ENCODE measurements at places on chromosomes 3 and 15.

- DNase-seq, result no peak
Measured at GRCh38 chr3:188497021-188497420, 343.1 kb downstream of the LPP start.

GRCh38 chr3:167837466-167837865 lies 101.9 kb downstream of the SERPINI1 start:
- DNase-seq, result no peak

GRCh38 chr15:64813075-64813474 lies 12.4 kb downstream of the PIF1 start:
- DNase-seq, result peak; percentile 19

DNA sequence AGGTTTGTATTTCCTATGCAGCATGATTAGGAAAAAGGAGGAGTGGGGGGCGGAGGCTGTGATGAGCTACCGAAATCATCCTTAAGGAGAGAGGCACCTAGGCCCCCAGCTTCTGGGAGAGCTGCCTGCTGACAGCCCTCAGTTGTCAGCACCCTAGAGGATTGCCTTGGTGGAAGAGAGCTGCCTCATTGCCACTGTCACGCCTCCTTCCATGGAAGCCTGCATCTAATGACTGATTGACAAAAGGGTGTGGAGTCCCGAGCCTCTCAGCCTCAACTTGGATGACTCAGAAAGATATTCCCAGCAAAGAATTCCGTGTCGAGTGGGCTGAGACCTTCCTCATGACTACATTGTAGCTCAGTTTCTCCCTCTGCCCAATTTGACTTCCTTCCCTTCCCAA lies 320.4 kb upstream of the PROK2 start:
- DNase-seq, result no peak

DNA sequence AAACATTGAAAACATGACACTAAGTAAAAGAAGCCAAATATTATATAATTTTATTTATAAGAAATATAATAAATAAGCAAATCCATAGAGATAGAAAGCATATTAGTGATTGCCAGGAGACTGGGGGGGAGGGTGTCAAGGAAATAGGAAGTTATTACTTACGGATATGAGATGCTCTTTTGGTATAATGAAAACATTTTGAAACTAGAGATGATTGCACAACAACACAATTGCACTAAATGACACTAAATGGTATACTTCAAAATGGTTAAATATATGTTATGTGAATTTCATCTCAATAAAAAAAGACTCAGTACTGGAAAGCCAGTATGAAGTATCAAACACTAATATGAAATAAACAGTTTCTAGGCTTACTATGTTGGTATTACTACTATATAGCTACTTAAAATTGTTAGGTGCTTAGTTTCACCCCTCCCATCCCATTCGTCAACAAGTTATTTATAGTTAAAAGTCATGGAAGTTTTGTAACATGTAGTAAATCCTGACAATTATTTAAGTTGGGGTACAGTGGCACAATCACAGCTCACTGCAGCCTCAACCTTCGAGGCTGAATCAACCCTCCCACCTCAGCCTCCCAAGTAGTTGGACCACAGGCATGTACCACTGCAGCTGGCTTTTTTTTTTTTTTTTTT lies 43.7 kb downstream of the STAG1 start:
- no peak for DNase-seq

GRCh38 chr15:81907521-81907920 lies 138.3 kb downstream of the MEX3B start:
- no peak for DNase-seq

DNA sequence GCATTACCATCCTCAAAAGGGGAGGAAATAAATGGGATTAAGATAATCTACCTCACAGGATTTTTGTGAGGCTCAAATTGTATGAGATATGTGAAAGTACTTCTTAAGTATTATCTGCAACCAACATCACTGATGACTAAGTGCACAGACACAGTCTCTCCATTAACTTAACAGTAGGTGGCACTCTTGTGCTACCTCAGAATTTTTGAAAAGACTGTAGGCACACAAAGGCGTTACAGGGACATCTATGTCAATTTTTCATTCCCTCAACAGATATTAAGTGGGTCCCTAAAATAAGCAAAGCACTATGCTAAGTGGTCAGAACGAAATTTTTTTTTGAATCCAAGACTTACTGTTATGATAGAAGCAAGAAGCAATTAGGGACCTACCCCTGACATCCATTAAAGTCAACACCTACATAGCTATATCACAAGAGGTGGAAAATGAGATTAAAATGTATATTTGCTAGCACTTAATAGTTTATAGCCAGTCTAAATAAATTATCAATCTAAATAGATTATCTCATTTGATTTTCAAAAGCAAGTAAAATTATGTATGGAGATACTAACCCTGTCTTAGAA lies 52.9 kb downstream of the RYK start:
- peak; percentile 70 for DNase-seq

- DNase-seq, result peak; percentile 38
Measured at GRCh38 chr3:71694358-71694999, 30.7 kb downstream of the EIF4E3 start.

DNA sequence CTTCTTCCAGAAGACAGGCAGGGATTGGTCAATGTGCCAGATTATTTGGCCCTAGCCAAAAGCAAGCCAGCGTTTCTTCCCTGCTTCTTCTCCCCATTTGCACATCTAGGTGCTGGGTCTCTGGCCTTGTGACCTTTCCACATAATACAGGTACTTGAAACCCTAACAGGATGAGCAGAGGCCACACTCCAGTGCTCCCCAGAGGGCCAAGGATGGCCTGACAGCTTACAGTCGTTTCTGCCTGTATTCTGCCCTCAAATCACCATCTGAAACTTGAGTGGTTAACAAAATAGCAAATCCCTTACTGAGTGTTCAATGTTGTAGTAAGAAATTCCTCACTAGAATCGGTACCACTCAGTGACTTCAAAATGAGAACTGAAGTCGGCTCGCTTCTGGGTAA lies 29.1 kb downstream of the MKRN2 start:
- DNase-seq, result no peak

GRCh38 chr3:191648787-191649186 lies 187.8 kb downstream of the PYDC2 start:
- no peak for DNase-seq

- DNase-seq, result peak; percentile 17
Measured at GRCh38 chr3:152331018-152331541, 62.4 kb downstream of the MBNL1 start.

- DNase-seq, result peak; percentile 63
Measured at GRCh38 chr15:88834211-88834812, 31.1 kb downstream of the ACAN start.

GRCh38 chr3:17544632-17545031 lies 197.8 kb downstream of the TBC1D5 start:
- DNase-seq, result no peak

DNA sequence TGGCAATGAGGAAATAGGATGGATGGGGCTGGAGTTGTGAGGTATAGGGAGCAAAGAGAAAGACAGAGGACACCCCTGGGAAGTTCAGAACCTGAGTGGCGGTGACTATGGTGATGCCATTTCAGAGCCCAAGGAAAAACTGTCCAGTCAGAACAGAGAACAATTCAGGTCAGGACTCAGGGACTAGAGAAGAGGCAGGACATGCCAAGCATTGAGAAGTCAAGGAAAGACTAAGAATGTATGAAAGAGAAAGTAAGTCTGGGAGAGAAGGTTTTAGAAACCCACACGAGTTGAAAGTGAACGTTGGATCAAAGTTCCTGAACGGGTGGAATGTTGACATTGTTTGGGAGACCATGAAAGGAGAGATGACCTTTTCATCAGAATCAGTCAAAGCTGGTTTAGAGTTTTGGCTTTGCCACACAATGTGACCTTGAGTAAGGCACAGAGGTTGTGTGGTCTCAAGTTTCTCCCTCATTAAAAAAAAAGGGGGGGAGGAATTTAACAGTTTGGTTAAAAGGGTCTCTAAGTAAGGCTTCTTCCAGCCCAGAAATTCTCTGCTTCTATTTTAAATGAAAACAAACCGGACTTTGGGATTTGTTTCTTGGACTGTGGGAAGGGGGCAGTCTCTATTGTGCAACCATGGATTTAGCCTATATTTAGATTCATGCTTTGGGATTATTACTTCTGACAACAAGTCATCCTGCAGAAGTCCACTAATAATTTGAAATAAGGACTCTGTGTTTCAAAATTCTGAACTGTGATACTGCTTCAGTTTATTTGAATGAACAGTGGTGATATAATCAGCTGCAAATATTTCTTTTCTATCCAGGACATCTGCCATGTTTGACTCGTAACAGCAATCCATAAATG lies 315.9 kb upstream of the TBL1XR1 start:
- no peak for DNase-seq

DNA sequence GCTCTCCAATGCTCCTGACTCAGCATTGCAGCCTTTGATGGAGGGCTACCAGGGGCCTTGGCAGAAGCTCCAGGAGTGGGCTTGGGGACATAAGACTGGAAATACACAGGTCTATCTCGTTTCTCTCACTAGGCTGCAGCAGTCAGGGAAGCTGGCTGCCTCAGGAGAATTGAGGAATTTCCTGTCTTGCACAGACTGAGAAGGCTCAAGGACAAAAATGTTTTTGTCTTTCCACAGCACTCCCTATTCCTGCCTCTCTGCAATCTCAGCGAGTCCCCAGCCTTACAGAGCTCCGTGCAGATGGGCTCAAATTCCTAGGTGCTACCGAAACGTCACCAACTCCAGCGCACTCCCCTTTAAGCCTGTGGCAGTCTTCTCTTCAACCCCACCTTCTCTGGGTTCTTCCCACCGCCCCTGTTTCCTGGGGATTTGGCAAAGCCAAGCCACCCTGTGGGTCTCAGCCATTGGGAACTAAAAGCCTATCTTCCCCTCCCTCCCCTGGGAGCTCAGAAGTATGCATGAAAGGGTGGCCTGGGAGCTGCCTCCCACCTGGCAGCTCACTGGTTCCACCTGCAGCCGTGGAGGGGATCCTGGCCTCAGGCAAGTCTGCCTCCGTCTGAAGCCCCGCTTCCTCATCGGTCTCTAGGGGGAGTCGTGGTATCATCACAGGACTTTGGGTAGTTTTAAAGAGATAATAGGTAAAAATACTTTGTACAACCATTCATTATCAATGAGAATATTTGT lies 322.6 kb upstream of the FRG2C start:
- no peak for DNase-seq

- no peak for DNase-seq
Measured at GRCh38 chr15:38274135-38274534, 21.5 kb downstream of the SPRED1 start.

DNA sequence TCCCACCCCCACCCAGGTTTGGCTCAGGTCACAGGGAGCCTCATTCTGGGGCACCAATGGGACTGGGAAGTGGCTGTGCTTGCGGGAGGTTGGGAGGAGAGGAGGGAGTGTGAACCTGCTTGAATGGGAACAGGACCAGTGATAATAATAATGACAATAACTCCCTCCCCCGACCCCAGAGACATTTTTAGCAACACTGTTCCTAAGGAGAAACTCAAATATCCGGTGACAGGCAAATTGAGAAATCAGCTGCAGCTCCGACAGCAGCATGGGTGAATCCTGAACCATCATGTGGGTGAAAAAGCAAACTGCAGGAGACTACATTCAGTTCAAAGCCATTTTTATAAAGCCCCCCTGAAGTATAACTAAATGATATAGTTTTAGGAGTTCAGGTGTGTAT lies 11.6 kb upstream of the RPL29 start:
- no peak for DNase-seq

- no peak for DNase-seq
Measured at GRCh38 chr15:77075528-77075927, 4.6 kb upstream of the TSPAN3 start.

DNA sequence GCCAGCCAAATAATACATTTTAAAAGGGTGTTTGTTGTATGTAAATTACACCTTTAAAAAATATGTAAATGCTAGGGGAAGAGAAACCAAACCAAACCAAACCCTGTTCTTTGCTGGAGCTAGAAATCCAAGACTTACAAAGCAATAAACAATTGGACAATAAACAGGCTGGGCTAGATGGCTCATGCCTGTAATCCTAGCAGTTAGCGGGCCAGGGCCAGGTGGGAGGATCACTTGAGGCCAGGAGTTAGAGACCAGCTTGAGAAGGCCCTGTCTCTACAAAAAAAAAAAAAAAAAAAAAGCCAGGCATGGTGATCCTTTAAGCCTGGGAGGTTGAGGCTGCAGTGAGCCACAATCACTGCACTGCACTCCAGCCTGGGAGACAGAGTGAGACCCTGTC lies 12.5 kb downstream of the STOML1 start:
- DNase-seq, result no peak

DNA sequence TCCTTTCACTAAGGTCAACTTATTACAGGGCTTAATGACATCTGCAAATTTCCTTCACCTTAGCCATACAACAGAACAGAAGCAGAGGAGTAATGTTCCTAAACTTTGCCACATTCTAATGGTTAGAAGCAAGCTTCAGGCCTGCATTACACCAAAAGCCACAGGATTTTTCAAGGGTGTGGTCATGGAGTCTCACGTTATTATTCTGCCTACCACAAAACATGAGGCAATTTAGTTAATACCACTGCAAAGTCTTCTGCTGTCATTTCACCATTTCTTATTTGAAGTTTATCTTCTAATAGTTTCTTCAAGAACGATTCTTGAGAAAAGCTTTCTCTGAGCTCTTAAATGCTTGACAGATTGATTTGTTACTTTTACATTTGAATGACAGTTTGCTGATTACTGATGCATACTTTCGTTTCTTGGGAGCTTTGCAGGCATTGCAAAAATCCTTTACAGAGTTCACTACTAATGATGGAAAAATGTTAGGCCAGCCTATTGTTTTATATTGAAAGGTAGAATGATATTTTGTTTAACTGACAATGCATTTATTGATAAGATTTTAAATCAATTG lies 1257.1 kb downstream of the NSUN3 start:
- peak; percentile 10 for DNase-seq

- DNase-seq, result no peak
Measured at GRCh38 chr3:108333961-108334360, 37.6 kb downstream of the HHLA2 start.

- no peak for DNase-seq
Measured at GRCh38 chr15:41883484-41883825, 10.4 kb downstream of the SPTBN5 start.

DNA sequence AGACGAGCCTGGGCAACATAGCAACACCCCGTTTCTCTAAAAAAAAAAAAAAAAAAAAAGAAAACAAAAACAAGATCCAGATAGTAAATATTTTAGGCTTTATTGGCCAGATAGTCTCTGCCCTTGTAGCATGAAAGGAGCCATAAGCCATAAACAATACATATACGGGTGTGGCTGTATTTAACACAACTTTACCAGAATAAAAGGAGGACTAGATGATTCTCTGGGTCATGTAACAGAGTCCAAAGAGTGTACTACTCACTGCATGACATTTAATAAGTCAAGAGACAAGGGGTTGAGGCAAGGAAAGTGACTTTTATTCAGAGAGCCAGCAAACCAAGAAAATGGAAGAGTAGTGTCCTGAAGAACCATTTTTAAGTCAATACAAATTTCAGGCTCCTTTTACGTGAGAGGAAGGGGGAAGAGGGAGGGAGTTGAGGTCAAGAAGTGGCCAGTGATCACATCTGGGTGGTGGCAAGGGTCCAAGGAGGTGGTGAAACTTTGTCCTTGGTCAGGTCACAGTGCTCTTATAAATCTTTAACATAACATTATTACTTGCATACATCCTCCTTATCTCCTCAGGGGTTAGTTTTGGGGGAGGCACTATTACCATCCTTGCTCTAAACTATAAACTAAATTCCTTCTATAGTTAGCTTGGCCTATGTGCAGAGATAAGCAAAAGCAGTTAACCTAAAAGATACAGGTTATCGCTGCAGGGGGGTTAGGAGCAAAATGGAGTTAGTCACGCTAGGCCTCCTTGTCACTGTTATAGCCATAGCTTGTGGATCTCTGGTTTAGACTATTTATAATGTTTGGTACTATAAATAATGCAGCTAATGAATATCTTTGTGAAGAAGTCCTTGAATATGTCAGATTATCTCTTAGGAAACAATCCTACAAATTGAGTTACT lies 46.1 kb downstream of the METTL6 start:
- no peak for DNase-seq

- DNase-seq, result no peak
Measured at GRCh38 chr3:49668861-49669260, 5.3 kb upstream of the APEH start.
